Aortic smooth muscle cell (primary cell): ENCODE measurements at places on chromosomes 2 and 18. TPM values are rescaled to one million over a fixed set of nuclear protein-coding genes. Genes with fewer than 3 reads are reported as not detected.

ATG4B gene
- total RNA-seq = 51.9 and 60.7 TPM in 2 replicates

PROKR1 gene
- under 0.01 TPM in 1 of 2 replicates, not detected in the other for total RNA-seq

AP1S3 gene
- 22.6 and 28.7 TPM in 2 replicates for total RNA-seq

NGEF gene
- total RNA-seq = 14.9 and 16.0 TPM in 2 replicates

SESTD1 gene
- total RNA-seq = 34.6 and 67.1 TPM in 2 replicates
